ENCODE measurements at places on chromosomes 7 and 10.

- DNase-seq = no peak
These were observed 85.3 kb downstream of the AGMO start for GRCh38 chr7:15476531-15476918.

GRCh38 chr7:143376396-143376795 lies 4.7 kb upstream of the ZYX start:
- no peak for DNase-seq

- no peak for DNase-seq
These were observed 94.7 kb upstream of the RAB11FIP2 start for GRCh38 chr10:118141471-118141870.

GRCh38 chr7:137434946-137435345 lies 91.4 kb upstream of the PTN start:
- DNase-seq = no peak

DNA sequence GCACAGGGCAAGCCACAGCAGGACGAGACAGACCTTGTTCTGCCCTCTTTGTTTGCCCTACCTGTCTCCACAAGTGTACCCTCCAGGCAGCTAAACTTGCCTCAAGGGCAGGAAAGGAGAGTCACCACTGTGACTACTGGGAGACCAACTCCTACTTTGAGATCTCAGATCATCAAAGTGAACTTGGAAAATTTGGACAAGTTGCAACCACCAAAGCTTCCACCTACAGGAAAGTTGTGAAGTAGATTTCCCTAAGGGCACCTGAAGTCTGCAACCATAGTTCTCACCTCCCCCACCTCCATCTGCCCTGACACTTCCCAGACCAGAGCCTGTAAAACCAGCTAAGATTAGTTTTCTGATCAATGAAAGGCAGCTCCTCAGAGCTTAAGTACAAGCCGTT lies 2.5 kb upstream of the WDR91 start:
- DNase-seq = no peak

GRCh38 chr10:56383806-56384205 lies 22.7 kb upstream of the ZWINT start:
- no peak for DNase-seq

DNA sequence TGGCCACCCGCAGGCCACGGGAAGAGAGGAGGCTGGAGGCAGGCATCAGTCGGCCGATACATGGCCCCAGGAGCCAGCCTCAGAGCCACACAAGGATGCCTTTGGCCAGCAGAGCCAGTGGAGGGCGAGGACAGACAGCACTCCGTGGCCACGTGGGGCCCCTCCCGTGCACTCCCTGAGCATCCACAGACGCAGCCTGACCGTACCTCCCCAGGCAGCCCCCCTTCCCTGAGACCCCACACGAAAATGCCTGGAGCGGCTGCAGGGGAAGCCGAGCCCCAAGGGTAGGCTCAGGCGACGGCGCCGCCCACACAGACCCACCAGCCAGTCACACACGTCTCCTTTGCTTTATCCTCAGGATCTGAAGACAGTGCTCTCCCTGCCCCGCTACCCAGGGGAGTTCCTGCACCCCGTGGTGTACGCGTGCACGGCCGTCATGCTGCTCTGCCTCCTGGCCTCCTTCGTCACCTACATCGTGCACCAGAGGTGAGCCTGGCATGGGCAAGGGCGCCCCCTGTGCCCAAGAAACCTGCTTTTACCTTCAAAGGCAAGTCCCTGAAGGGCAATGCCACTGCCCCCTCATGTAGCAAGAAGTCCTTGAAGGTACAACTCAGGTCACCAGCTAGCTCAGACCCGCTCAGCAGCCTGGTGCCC lies 9.0 kb downstream of the ADGRA1 start:
- DNase-seq = no peak

DNA sequence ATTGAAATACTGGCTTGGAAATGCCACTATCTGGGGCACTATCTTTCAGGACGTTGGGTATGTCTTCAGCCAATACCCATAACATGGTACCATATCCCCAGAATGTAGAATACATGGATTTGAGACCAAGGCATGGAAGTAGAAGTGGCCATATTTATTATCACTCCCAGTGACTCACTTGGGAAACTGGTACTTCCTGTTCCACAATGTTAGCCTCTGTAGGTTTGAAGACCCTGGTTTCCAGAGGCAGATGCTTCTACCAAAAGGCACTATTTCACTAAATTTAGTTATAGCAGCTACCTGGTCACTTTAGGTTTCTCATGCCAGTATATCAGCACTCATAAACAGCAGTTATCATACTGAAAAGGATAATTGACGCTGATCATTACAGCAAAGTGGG lies 184.2 kb downstream of the CCDC71L start:
- DNase-seq = no peak

GRCh38 chr7:44735403-44736165 lies 13.1 kb upstream of the ZMIZ2 start:
- DNase-seq = no peak

GRCh38 chr10:121891103-121891502 lies 36.7 kb downstream of the ATE1 start:
- DNase-seq = no peak

- DNase-seq = no peak
These were observed 690.2 kb downstream of the NRG3 start for GRCh38 chr10:82565197-82565575.

DNA sequence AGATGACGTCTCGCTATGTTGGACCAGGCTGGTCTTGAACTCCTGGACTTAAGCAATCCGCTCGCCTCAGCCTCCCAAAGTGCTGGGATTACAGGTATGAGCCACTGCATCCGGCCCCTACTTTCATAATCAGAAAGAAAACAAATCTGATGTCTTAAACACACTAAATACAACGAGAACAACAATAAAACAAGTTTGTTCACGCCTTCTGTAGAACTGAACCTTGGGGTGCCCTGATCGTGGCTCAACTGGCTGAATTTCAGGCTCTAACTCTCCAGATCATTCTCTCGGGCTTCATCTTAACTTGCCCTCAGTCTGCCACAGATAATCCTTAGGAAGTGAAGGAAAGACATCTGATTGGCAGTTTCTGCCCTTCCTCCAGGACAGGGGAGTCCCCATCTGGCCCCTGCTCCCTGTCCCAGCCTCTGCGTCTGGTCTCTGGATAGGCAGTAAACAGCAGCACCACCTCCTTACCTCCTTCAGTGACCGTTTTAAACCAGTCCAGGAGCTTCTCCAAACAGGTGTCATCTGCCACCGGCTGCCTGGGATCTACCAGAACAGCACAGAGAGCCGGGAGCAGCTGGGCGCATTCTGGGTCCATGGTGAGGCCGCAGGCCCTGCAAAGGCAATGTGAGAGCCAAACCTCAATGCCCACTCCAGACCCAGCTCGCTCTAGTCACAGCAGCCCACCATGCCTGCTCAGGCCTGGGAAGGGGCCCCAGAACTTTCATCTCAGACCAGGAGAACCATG lies 1.3 kb downstream of the BRAT1 start:
- DNase-seq = no peak

GRCh38 chr10:30823651-30824050 lies 194.1 kb upstream of the LYZL2 start:
- no peak for DNase-seq

- DNase-seq = no peak
These were observed 240.7 kb downstream of the TFEC start for GRCh38 chr7:115789901-115790300.

- DNase-seq = no peak
These were observed 153.0 kb downstream of the ATE1 start for GRCh38 chr10:121774813-121775212.

DNA sequence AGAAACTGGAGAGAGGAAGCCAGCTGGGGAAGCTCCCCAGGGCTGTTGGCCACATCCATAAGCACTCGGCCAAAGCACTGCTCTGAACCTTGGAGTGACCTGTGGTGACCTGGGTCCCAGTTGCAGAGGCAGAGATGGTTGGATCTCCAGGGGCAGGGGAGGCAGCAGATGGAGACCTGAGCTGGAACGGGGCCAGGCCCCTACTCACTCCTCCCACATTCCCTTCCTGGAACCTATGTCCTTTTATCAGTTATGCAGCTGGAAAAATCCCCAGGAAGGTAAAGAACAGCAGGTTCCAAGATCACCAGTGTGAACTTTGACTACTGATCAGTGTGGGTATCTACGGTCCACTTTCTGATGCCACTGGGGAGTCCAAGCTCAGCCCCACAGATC lies 9.6 kb upstream of the PNLIPRP2 start:
- no peak for DNase-seq

GRCh38 chr7:140484479-140484878 lies 5.2 kb upstream of the MKRN1 start:
- no peak for DNase-seq

DNA sequence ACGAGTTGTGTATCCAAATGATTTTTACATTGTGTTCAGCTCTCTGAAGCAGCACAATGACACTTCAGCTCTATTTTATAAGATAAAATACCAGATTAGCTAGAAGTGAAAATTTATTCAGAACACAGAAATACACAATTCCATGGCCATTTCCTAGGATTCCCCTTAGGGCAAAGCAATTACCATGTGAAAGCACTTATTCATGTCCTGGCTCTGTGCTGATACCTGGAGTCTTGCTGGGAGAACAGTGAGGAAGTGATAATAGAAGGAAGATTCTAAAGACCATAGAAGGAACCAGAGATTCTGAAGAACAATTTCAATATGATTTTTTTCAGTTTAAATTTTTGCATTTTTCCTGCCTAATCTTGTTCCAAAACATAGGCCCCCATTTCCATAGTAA lies 657.4 kb upstream of the ZWINT start:
- DNase-seq = no peak

DNA sequence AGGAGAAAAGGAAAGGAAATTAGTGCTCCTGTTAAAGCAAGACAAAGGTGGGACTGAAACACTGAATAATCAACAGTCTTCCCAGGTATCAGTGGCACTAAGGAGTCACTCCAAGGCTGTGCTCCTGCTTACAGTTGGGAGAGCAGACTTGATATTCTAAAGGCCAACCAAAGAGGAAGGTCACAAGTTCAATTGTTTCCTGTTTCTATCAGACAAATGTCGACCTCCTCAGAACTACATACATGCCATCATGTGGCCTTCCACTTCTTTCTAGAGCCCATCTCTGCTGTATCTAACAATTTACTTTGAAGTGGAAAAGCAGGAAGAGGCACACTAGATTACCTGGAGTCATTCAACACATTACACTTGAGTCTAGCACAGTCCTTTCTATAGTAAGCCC lies 3.4 kb downstream of the ZNF239 start:
- no peak for DNase-seq

- no peak for DNase-seq
These were observed 114.1 kb upstream of the SORCS3 start for GRCh38 chr10:104527013-104527412.

GRCh38 chr7:30200591-30200990 lies 65.8 kb downstream of the MTURN start:
- no peak for DNase-seq

DNA sequence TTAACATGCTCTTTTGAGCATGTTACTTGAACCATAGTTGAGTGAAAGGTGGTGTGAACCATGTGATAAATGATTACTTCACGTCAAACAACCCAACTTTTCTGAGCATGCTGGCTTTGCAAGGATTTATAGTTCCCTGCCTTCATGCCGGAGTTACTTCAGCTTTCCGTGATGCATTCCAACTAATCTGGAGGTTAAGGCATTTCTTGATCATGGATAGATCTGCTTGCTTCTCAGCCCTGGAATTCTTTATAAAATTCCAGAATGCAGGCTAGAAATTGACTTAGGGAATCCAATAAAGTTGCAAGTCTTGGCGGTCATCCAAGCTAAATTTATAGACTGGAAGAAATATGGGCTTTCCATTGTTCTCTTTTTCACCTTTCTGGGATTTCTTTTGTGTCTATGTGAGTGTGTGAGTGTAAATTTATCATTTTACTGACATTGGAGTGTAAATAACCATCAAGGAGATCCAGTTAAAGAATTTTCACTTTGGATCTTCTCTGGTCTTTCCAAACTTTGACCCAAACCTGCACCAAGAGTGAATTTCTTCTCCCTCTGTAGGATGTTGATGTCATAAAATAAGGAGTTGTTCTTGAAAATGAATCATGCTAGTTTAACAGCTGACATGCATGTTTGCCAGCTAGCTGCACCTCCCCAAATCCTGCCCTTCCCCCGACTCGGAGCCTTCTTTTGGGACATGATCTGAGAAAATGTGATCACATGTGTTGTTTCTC lies 289.0 kb downstream of the TWIST1 start:
- DNase-seq = no peak

DNA sequence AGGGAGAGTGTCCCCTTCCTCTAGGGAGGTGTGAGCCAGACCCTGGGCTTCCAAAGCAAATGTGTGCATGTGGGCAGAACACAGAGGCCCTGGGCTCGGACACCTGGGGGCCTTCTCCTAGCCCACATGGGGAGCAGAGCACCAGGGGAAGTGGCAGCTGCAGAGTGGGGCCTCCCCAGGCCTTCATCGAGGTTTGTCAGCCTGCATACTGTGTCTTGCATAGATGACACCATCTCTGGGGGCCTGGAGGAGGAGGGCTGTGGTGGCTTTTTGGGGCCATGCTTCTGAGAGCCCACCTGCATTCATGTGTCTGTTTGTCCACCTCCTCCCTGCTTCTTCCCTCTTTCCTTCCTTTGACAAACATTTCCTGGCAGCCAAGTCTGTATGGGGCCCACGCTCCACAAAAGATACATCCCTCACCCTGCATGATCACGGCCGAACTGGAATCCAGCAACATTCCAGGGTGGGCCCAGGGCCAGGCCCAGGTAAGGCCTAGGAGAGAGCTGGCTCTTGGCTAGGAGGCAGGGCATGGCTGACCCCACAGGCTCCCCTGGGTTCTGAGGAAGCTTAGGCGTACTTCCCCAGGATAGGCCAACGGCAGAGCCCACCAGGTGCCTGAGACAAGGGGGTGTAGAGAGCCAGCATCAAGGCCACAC lies 79.2 kb downstream of the ZMIZ1 start:
- DNase-seq = no peak

- DNase-seq = no peak
These were observed 162.9 kb upstream of the TCERG1L start for GRCh38 chr10:131474416-131474815.

DNA sequence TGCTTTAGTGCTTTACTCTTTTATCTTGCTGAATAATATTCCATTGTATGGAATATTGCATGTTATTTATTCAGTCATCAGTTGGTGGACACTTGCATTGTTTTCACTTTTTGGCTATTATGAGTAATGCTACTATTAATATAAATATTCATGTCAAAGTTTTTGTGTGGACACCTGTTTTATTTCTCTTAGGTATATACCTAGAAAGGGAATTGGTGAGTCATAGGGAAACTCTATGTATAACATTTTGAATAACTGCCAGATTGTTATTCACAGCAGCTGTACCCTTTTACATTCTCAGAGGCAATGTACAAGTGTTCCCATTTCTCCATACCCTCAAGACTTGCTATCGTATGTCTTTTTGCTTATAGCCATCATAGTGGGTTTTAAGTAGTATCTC lies 268.7 kb downstream of the SEMA3A start:
- DNase-seq = no peak

- DNase-seq = no peak
These were observed 125.9 kb downstream of the CUX1 start for GRCh38 chr7:101943306-101943705.

DNA sequence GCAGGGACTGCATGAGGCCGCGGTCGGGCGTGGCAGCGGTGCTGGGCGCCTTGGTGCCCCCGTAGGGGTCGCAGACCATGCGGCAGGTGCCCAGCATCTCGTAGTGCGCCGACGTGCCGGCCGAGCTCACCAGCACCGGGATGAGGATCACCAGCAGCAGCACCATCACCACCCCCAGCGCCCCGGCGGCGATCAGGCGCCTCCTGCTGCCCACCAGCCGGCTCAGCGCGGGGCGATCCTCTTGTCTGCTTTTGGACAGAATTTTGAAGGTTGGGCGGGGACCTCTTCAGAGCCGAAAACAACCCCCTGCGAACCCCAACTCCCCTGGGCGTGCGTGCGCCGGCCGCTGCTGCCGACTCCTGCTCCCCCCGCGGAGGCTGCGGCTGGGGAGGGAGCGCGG lies 779 bp downstream of the C1QL3 start:
- DNase-seq = peak; percentile 41

All from cerebellum (tissue), 4 donors.